Immature natural killer cell (primary cell): ENCODE measurements at places on chromosomes 12 and 14. TPM values are rescaled to one million over a fixed set of nuclear protein-coding genes. Genes with fewer than 3 reads are reported as not detected.

Gene SMCO2
- not detected for polyA plus RNA-seq

Gene KCNC2
- not detected for polyA plus RNA-seq

Gene CPNE8
- 3.1 TPM for polyA plus RNA-seq

Gene GDF3
- polyA plus RNA-seq = not detected

Gene BBS10
- polyA plus RNA-seq = 0.52 TPM

Gene DNAJC22
- polyA plus RNA-seq = not detected

Gene GPR132
- 5.8 TPM for polyA plus RNA-seq

Gene SRSF9
- 271 TPM for polyA plus RNA-seq

Gene CBLN3
- not detected for polyA plus RNA-seq

Gene SLC25A47
- not detected for polyA plus RNA-seq

Gene VWF
- polyA plus RNA-seq = 0.16 TPM

Gene TRHDE
- not detected for polyA plus RNA-seq

Gene TPPP2
- polyA plus RNA-seq = not detected

Gene C3AR1
- polyA plus RNA-seq = 20.2 TPM

Gene KLRC4
- 14.3 TPM for polyA plus RNA-seq

Gene ZC2HC1C
- polyA plus RNA-seq = not detected

Gene ZFHX2
- polyA plus RNA-seq = 0.12 TPM
